ENCODE measurements at places on chromosomes 2 and 18.
A peak's percentile ranks its signal among the peaks of the same experiment; 100 is the strongest.

- DNase-seq, result peak; percentile 25
Measured at GRCh38 chr2:96631804-96632435, 6.2 kb downstream of the KANSL3 start.

GRCh38 chr2:13046557-13047165, 329.9 kb downstream of the TRIB2 start:
- DNase-seq, result peak; percentile 34

GRCh38 chr2:200483729-200484198, 26.1 kb downstream of the KCTD18 start:
- DNase-seq, result peak; percentile 42

- no peak for DNase-seq
Measured at GRCh38 chr2:20611844-20612356, 39.0 kb downstream of the HS1BP3 start.

DNA sequence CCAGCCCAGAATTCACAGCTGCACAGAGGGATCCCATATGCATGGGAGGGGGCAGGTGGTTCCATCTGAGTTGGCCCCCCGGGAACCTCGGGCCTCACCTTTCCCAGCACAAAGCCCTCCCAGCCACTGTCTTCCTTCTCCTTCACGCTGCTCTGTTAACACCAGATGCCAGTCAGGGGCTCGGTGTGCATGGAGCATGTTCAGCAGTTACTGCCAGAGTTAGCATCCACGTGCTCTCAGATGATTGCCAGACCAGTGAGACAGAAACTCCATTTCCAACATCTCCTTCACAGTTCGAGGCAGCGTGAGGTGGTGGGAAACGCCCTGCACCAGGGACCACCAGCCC, 101.0 kb downstream of the PTGR3 start:
- DNase-seq, result no peak
